ENCODE measurements at places on chromosomes 7 and 10.

GRCh38 chr7:1297017-1297960 is 64.6 kb downstream of the UNCX start:
- DNase-seq: no peak

- no peak for DNase-seq
These were observed 224.5 kb upstream of the SP8 start for GRCh38 chr7:21011153-21011552.

DNA sequence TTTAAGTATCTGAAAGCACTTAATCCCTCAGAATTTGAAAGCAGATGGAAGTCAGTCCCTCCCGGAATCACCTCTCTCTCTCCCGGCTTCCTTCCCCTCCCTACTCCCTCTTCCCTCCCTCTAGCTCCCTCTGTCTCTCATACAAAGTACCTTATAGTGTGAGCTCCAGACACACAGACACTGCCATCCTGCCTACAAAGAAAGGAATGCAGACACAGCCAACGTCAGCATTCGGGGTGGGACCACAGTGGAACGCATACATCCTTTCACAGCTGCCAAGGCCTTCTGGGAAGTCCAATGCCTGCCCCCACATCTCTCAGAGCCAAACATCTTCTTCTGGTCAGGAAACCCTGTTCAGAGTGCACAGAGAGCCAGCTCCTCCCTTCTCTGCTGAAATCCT is 9.3 kb downstream of the NOD1 start:
- peak; percentile 73 for DNase-seq

GRCh38 chr7:152521420-152522337 is 85.9 kb upstream of the KMT2C start:
- no peak for DNase-seq

DNA sequence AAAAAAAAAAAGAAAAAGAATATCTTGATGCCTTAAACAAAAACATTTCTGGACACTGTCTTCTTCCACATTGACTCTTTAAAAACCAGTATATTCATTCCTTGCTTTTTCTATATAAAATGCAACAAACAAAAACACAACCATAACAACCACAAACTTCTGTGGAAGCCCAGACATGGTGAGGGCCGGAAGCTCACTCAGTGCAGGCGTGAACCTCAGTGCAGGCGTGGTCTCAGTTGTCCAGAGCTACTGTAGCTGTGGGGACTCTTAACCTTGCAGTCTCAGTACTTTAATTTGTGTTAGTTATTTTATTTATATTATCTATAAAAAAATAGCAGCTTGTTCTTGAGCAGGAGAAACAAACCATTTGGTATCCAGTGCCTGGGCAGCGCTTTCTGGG is 131.8 kb downstream of the DOCK1 start:
- no peak for DNase-seq

- DNase-seq: no peak
These were observed 125.0 kb upstream of the AKR1E2 start for GRCh38 chr10:4701016-4701415.

DNA sequence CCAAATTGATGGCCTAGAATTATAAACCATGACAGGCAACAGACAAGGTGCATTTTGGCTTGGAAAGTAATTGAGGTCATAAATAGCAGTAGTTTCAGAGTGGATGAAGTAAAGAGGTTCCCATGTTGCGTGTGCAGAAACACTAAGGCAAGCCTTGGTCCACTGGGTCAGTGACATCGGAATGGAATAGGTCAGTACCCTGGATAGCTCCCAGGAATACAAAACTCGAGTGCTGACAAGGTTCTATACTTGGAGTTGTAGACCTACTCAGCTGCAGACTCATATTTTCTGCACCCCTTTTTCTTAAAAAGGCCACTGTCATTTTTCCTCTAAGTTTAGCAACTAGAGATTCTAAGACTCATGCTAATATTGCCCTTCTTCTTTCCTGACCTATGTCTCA is 132.8 kb downstream of the DYNC1I1 start:
- no peak for DNase-seq

DNA sequence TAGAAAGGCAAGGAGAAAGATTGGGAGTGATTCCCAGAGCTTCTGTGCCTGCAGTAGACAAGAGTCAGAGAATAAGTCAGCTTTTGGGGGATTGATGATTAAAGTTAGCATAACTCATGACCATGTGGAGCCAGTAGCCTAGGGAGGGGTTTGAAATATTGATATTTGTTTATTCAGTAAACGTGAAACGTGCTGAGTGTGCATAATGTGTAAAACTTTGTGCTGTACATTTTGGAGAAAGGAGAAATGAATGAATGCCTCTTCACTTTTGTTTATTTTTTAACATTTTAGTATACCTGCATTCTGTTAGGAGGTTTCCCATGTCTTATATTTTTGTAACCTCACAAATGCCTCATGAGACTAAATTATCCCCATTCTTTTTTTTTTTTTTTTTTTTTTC is 272.3 kb downstream of the SORCS3 start:
- no peak for DNase-seq

GRCh38 chr7:99560834-99561736 is 2.6 kb downstream of the ZNF655 start:
- DNase-seq: no peak

- DNase-seq: no peak
These were observed 30.0 kb upstream of the AP5Z1 start for GRCh38 chr7:4745265-4745919.

- DNase-seq: no peak
These were observed 23.9 kb downstream of the CUL1 start for GRCh38 chr7:148722340-148723165.

DNA sequence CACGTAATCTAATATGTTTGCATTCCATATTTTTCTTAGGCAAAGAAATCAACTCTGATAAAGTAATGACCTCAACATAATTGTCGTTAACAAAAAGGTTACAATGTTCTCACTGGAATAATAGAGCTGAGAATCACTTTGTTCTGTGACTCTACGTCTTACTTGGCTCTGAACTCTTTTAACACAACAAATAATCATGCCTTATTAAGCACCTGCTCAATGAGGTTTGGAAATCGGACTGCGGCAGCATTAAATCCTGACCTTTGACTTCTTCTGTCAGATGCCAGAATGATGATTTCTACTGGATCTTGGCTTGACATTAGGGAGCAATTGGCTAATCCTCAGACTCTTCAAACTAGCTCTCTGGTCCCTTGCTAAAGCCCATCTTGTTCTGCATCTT is 233.6 kb downstream of the SEMA3D start:
- DNase-seq: no peak

- DNase-seq: no peak
These were observed 14.0 kb upstream of the SLC18A2 start for GRCh38 chr10:117226813-117227451.

DNA sequence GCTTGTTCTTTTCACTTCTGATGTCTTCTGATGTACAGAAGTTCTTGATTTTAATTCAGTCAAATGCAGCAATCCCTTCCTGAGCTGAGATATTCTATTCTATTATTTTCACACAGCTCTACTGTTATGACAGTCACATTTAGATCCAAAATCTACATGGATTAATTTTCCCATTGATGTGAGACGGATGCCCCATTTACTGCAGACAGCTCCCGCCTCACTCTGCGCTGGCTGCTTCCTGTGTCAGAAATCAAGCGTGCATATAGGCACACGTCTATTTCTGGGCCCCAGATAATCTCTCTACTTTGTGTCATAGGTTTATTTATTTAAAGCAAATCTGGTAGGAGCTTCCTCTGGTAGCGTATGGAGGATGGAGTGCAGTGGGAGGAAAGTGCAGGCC is 6.7 kb downstream of the BNIP3 start:
- DNase-seq: no peak

GRCh38 chr10:23173214-23174073 is 18.7 kb upstream of the PTF1A start:
- DNase-seq: no peak

DNA sequence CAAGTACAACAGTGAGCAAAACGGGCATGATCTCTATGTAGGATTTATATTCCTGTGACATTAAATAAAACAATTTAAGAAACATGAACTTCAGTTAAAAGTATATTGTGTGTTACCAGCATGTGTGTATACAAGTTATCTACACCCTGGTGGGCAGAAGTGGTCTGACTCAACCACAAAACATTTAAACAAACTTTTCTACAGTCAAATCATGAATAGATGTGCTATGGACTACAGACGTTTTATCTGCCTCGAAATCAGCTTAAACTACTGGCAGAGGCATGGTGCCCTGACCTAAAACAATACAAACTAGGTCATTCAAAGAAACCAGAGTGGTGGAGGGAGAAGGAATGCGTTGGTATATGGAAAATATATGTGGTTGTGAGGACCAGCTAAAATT is 3.6 kb downstream of the ARL3 start:
- DNase-seq: no peak

DNA sequence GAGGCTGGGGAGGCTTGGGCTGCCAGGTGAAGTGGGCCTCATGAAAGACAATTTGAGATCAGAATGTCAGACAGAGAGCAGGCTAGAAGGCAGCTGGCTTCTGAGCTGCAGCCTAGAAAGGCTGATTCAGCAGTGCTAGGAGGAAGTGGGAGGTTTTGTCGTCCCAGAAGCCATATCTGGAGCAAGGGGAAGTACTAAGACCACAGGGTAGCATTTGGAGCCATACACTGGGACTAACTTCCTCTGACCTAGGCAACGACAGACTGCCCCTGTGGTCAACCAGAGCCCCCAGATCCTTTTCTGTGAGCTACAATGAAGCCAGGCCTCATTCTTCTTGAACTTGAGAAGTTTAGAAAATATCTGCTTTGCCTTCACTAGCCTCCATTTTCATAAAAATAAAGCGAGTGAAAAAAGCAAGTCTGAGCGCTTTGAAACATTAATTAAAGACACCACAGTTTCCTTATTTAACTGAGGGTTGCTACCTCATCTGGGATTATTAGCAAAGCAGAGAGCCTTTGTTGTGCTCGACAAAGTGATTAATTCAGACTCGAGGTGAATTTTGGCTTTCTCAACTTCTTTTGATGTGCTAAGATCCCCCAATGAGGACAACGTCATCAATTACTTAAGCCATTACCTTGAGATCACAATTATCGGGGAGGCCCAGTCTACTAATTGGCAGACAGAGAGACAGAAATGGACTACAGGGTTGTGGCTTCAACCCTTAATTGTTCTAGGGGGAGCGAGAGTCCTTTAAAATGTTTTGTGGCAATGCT is 26.6 kb downstream of the TBXAS1 start:
- DNase-seq: no peak

- no peak for DNase-seq
These were observed 55.0 kb downstream of the GBF1 start for GRCh38 chr10:102300278-102300843.

DNA sequence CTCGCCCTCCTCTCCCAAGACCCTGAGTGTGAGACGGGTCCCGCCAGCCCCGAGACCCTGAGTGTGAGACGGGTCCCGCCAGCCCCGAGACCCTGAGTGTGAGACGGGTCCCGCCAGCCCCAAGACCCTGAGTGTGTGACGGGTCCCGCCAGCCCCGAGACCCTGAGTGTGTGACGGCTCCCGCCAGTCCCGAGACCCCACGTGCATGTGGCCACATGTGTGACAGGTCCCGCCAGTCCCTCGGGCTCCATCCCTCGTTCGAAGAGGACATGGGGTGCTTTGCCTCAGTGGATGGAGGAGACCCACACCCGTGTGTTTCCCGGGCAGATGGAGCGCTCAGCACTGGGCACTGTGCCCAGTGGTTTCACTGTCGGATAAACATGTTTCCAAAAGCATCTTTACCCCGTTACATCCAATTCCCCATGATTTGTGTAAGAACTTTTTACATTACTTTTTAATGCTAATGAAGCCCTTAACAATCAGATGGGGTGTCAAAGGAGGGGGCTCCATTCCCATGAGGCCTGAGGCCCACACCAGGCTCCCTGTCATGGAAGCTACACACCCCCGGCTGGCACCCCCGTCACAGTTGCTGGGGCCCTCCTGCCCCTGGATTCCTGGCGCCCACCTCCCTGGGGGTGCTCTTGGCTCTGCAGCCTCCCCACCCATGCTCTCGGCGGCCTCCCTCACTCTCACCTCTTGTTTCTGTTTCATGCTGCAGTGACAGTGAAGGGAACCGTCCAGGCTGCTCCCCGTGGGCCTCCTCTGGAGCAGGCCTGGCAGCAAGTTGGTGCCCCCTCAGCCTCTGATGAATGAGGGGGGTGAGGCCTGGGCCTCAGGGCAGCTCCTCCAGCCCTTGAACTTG is 48.5 kb upstream of the CFAP46 start:
- DNase-seq: no peak

DNA sequence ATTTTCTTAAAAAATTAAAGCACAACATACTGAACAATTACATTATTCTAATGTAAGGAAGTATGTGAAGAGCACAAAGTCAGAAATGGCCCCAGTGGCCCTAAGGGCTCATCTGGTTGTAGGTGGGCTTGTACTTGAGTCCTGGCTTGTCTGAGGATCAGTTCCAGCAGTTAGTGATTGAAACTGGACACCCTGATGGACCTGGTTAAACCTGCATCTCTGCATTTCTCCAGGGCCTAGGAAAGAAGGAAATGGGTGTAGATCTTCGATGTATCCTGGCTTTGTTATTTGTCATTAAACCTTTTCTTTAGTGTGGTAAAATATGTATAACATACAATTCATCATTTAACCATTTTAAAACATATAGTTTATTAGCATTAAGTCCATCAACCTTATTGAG is 9.7 kb upstream of the AKR1C2 start:
- DNase-seq: no peak

DNA sequence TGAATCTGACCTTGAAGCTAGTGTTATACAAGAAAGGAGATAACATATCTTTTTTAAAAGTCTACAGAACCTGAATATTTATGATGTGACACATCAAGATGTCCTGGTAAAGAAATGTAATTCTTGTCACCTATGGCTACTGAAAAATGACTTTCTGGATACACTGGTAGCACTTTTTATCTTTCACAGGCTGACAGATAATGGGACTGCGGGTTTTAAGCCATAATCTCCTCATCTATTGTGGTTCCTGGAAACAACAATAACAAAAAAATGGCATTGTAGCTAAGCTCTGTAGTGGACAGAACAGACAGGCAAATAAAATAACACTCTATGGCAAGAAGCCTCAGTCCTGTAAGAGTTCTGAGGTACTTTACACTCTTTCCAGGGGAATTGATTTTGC is 31.6 kb upstream of the YAE1 start:
- DNase-seq: no peak

DNA sequence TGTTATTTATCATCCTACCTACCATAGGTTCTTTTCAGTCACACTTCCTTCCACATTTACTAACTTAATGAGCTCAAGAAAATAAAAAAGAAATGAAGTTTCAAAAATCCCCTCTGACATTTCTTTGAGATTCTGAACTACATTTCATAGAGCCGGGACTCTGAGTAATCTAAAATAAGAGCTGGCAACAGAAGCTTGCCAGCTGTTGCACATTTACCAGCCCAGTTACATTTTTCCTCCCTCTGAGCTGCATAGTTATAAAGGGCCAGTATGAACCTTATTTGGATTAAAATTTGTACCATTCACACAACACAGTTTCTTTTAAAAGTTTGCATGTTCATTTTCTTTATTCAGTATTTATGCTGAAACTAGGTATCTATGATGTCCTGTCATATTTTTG is 119.5 kb upstream of the CAV2 start:
- DNase-seq: no peak

DNA sequence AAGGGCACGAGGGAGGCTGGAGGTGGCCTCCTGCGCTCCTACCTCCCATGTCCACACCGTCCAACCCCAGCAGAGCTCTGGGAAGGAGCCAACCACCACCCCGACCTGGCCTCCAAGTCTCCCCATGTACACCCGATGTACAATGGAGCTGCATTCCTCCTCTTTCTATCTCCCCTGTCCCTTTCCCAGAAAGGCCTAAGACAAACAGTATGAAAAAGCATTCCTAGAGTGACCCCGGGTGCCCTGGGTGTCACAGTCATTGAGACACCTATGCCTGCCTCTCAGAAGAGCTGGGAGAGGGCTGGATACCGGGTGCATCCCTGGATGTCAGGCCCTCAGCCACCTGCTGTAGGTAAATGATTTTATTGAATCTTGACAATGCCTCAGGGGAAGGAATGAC is 248.1 kb downstream of the EMX2 start:
- DNase-seq: no peak

- no peak for DNase-seq
These were observed 50.3 kb downstream of the ENO4 start for GRCh38 chr10:116899626-116900025.
